ENCODE measurements at places on chromosomes 2 and 18.

DNA sequence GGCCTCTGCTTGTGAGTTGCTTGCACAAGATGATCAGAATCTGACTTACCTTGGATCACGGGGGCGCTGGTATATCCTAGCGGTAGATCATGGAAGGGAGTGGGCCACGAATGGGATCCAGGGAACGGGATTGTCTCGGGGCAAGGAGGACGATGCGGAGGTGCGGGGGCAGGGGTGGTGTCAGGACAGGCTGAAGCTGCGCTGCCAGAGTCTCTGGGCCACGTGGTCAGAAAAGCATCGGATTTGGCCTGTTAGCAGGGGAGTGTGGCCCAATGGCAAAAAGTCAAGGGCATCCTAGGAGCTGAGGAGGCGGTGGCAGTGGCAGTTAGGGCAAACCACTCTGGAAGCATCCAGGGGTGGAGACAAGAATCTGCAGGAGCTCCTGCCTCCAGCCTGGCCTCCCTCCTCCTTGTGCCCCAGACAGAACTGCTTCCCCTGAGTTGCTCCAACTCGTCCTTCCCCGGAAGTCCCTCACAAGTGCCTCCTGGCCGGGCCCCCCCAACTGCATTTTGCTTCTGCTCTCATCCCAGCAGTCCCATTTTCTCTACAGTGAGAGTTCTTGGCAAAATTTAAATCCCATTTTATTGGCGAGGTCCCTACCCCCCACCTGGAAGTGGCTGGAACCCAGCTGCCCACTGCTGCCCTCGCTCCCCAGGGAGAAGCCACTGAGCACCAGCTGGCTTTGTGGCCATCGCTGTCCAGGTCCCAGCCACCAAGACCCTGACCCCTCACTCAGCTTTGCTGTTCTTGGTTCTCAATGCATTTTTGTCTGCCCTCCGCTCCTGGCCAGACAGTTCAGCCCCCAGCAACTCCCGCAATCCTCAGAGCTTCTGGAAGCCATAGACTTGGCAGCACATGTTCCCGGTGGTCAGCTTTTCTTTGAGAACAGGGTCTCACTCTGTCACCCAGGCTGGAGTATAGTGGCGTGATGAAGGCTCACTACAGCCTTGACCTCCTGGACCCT, 5.6 kb upstream of the CCDC74B start:
- H3K27ac ChIP-seq = no peak overlapping the region
- no peaks in the 10 kb centered on the region for H3K4me1 ChIP-seq
- no peaks in the 10 kb centered on the region for H3K27me3 ChIP-seq
- H3K36me3 ChIP-seq = peaks cover 31% of the 10 kb centered on the region

DNA sequence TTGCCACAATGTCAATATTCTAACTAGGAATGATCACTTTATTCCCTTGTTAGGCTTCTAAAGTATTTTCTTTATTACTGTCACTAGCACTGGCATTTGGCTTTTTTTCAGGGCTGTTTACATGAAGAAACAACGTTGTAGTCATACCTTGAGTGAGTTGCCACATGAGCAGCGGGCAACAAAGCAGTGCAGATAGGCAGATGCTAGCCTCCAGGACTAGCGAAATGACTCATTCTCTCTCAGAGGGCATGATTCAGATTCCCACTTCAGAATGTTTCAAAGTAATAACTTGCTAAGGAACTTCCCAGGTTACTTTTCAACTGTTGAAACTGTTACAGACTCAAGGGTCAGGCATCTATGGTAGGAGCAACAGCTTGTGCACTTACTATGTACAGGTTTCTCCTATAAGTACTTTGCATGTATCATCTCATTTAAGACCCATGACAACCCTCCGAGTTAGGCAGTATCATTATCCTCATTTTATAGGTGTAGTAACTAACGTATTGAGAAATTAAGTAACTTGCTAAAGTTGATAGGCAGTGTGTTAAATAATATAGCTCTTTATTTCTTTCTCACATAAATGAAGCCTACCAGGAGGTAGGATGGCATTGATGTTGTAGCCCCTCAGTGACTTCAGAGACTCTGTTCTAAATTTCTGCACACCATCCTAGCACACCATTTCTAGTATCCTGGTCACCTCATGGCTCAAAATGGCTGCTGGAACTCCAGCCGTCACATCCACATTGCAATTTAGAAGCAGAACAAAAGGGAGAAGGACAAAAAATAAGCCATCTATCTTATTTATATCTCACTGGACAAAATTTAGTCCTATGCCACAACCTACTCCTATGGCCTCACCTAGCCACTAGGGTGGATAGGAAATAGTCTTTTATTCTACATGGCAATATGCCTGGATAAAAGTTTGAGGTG, 83.3 kb downstream of the ICOS start:
- no peaks in the 10 kb centered on the region for H3K36me3 ChIP-seq
- no peak for DNase-seq
- H3K4me1 ChIP-seq = peaks cover 2% of the 10 kb centered on the region
- no peaks in the 10 kb centered on the region for H3K27me3 ChIP-seq

DNA sequence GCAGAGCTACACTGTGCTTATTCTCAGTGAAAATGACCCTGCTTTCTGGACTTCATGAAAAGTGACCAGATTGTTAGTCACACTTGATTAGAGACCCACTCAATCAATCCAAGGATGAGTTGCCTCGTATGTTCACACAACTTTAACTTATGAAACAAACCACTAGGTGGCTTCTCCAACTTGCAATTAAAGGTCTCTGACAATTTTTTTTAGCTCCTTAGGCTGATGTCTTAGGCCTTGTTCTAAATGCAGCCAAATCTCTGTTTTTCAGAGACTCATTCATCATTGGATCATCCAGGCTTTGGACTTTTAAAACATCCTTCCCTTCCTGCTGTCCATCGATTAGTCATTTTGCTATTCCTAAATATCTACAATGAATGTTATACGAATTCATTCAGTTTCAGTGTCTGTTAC, 63.4 kb downstream of the MREG start:
- no peak overlapping the region for H3K4me3 ChIP-seq
- no peak for DNase-seq
- no peak overlapping the region for H3K27ac ChIP-seq
- no peaks in the 10 kb centered on the region for H3K4me1 ChIP-seq
- H3K27me3 ChIP-seq = no peaks in the 10 kb centered on the region

- H3K36me3 ChIP-seq = no peaks in the 10 kb centered on the region
- DNase-seq = no peak
- H3K4me1 ChIP-seq = no peaks in the 10 kb centered on the region
- H3K27me3 ChIP-seq = no peaks in the 10 kb centered on the region
Measured at GRCh38 chr2:85720533-85720932, 26.4 kb downstream of the GNLY start.

DNA sequence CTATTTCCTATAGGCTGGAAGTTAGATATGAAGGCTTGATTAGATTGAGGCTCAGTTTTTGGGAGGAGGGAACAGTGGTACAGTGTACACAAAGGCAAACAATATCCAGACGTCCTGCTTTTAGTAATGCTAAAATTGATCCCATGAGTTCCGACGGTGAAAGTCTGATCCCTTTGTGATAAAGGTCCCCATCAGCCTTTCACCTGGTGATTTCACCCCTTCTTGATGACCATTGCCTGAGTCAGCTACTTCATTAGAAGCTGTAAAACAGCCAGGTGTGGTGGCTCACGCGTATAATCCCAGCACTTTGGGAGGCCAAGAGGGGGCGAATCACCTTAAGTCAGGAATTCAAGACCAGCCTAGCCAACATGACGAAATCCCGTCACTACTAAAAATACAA, 29.7 kb downstream of the TWSG1 start:
- peak overlapping the region; percentile 57 for H3K27ac ChIP-seq
- H3K36me3 ChIP-seq = peaks cover 15% of the 10 kb centered on the region
- H3K4me3 ChIP-seq = no peak overlapping the region
- no peak for DNase-seq

DNA sequence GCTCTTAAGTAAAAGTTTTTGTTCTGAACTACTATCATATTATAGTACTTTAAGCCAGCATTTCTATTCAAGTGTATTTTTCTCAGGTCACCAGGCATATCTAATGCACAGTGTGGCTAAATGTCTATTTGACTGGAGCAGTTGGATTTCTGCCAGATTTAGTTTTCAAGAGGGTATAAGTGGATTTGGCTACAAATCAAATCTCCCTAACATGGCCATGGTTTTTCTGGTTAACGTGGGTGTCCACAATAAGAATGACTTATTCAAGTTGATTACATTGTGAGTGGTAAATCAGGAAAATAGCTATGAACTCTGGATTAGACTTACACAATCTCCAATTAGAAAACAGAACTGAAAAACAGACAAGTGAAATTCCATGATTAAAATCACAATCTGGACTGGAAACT, 5.7 kb upstream of the CHN1 start:
- H3K4me1 ChIP-seq = peaks cover 6% of the 10 kb centered on the region
- no peak for DNase-seq
- no peak overlapping the region for H3K27ac ChIP-seq
- H3K4me3 ChIP-seq = no peak overlapping the region
- no peaks in the 10 kb centered on the region for H3K27me3 ChIP-seq
- H3K36me3 ChIP-seq = no peaks in the 10 kb centered on the region

DNA sequence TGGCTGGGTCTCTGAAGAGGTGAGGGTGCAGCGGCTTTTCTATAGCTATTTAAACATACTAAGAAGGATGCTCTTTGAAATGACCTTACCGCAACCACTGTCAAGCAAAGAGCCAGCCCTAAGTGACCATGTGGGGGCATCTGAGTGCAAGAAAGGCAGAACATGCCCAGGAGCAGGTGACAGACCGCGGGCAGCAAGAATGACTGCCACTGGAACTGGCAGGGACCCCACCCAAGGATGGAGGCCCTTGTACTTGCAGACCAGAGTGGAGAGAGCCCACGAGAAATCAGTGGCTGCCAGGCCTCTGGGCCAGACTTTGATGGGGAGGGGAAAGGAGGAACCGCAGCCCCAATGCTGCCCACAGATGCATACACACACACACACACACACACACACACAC, 33.1 kb downstream of the DNMT3A start:
- peaks cover 12% of the 10 kb centered on the region for H3K4me1 ChIP-seq
- H3K27ac ChIP-seq = no peak overlapping the region
- no peaks in the 10 kb centered on the region for H3K27me3 ChIP-seq
- no peak overlapping the region for H3K4me3 ChIP-seq
- no peak for DNase-seq
- H3K36me3 ChIP-seq = peaks cover 10% of the 10 kb centered on the region

DNA sequence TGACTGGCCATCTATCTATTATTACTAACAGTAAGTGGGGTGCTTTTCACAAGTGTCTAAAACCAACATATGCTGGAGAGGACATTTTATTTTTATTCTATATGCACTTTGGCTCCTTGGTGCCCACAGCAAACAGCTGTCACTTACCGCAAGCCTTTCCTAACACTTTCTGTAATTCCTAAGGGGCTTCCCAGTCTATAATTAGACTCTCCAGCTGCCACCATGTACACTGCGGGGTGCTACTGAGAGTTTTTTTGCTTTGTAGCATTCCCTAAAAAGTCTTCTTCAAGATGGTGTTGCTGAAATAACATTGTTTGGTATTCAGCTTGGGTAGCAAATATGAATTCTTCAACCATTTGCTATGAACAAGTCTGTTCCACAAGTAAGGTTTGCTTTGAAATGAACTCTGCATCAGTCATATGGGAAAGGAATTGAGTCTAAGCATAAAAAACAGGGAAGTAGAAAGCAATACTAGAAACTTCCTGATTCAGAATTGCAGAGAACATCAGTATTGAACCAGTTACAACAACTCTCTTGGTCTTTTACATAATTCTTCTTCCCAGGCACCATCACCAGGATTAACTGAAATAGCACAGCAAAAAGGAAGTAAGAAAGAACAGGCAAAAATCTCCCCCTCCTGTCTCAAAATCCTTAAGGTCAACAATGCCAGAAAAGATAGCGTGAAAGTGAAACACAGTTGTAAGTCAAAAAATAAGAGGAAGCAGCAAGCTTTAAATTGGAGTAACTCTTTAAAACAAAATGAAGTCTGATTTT, 28.6 kb downstream of the EPB41L3 start:
- no peak overlapping the region for H3K4me3 ChIP-seq
- H3K4me1 ChIP-seq = no peaks in the 10 kb centered on the region
- no peak overlapping the region for H3K27ac ChIP-seq
- DNase-seq = no peak
- H3K27me3 ChIP-seq = no peaks in the 10 kb centered on the region
- H3K36me3 ChIP-seq = no peaks in the 10 kb centered on the region

- H3K36me3 ChIP-seq = no peaks in the 10 kb centered on the region
- no peaks in the 10 kb centered on the region for H3K27me3 ChIP-seq
- no peak overlapping the region for H3K27ac ChIP-seq
- DNase-seq = no peak
- H3K4me1 ChIP-seq = no peaks in the 10 kb centered on the region
- H3K4me3 ChIP-seq = no peak overlapping the region
Measured at GRCh38 chr18:68484241-68484640, 230.7 kb downstream of the TMX3 start.

- no peaks in the 10 kb centered on the region for H3K4me1 ChIP-seq
- H3K36me3 ChIP-seq = no peaks in the 10 kb centered on the region
- H3K27me3 ChIP-seq = no peaks in the 10 kb centered on the region
- no peak overlapping the region for H3K4me3 ChIP-seq
Measured at GRCh38 chr2:56009758-56010458, 86.3 kb upstream of the EFEMP1 start.

DNA sequence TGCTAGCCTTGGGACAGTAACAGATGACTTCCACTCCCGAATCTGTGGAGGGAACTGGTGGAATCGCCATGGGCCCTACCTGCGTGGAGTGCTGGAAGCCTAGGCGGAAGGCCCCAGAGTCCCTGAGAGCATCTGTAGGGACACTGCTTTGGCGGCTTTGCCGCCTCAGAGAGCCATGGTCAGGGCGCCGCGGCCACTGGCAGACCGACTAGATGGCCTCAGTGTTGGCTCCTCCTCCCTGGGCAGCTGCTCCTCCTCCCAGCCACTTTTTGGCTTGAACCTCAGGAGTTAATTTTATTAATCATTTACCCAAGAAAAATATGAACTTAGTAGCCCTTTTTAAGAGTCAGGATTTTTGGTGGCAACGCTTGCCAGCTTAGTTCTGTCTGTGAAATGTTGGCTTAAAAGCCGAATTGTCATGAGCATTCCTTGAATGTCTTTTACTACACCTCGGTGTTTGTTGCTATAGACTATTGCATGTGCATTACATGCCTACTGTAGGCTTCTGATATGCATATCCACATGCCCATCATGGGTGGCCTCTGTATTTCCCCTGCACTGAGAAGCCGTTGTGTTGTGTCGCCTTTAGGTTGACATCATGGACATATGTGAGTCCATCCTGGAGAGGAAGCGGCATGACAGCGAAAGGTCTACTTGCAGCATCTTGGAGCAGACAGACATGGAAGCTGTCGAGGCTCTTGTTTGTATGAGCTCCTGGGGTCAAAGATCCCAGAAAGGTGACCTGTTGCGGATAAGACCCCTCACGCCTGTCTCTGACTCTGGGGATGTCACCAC, 2.4 kb downstream of the KLF11 start:
- peaks cover 17% of the 10 kb centered on the region for H3K36me3 ChIP-seq
- H3K27me3 ChIP-seq = no peaks in the 10 kb centered on the region
- DNase-seq = no peak
- no peak overlapping the region for H3K4me3 ChIP-seq
- peak overlapping the region; percentile 97 for H3K27ac ChIP-seq
- peaks cover 36% of the 10 kb centered on the region for H3K4me1 ChIP-seq

All from ascending aorta (tissue), 2 donors.